ENCODE measurements at places on chromosomes 1 and 21.
A peak's percentile ranks its signal among the peaks of the same experiment; 100 is the strongest.

DNA sequence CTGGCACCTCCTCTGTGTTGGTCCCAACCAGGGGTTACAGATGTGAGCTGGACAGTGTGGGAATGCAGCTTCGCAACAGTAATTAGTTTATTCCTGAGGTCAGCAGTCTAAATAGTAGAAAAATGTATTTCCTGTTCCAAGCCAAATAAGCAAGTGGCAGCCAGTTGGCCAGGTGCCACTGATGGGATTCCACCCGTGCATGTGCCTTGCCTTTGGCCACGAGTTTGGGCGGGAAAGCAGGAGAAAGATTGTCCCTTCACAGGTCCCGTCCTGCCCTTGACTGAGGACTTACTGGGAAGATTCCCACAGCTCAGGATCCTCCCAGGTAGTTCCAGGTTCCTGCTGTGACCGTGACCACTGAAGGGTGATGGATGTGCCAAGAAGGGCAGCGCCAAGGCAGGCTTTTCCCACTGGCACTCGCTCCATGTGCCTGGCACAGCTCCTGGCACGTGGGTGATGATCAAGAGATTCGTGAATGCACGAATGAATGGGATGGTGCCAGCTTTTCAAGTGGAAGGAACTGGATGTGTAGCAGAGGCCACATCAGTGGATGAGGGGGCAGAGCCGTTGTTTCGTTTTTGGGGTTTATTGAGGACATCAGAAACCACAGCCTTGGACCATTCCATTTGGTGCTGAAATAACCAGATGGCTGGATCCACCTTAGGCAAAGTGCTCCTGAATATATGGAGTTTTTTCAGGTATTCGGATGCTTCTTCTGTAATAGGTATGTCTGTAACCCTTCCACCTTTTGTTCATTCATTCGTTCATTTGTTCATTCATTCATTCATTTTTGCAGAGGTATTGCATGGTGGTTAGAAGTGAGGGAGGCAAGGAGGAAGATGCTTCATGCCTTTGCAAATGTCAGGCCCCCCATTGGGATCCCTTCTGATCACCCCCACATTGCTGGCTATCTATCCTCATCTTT is 62.4 kb upstream of the WNT4 start:
- DNase-seq = peak; percentile 48

GRCh38 chr1:201430776-201431175 is 9.2 kb upstream of the TNNI1 start:
- DNase-seq = peak; percentile 71

DNA sequence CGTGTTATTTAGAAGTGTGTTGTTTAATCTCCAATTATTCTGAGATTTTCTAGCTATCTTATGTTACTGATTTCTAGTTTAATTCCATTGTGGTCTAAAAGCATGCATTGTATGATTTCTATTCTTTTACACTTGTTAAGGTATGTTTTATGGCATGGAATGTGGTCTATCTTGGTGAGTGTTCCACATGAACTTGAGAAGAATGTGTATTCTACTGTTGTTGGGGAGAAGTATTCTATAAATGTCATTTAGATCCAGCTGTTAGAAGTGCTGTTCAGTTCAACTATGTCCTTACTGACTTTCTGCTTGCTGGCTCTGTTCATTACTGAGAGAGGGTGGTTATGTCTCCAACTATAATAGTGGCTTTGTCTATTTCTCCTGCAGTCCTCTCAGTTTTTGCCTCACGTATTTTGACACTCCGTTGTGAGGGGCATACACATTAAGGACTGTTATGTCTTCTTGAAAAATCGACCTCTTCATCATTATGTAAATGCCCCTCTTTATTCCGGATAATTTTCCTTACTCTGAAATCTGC is 12.0 kb upstream of the PLA2G5 start:
- DNase-seq = no peak

DNA sequence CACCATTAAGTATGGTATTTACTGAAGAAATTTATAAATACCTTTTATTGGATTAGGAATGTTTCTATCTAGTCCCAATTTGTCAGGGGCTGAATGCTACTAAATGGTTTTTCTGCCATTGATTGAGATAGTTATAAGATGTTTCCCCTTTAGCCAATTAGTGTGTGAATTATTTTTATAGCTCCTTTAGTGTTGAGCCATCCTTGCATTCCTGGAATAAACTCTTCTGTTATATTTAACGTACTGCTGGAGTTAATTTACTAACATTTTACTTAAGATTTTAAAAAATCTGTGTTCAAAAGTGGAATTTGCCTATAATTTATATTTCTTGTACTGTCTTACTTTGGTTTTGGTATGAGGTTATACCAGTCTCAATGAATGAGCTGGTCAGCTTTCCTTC is 25.4 kb upstream of the LRRC3 start:
- no peak for DNase-seq

GRCh38 chr1:67431869-67432578 is 1.8 kb upstream of the SERBP1 start:
- peak; percentile 50 for DNase-seq

DNA sequence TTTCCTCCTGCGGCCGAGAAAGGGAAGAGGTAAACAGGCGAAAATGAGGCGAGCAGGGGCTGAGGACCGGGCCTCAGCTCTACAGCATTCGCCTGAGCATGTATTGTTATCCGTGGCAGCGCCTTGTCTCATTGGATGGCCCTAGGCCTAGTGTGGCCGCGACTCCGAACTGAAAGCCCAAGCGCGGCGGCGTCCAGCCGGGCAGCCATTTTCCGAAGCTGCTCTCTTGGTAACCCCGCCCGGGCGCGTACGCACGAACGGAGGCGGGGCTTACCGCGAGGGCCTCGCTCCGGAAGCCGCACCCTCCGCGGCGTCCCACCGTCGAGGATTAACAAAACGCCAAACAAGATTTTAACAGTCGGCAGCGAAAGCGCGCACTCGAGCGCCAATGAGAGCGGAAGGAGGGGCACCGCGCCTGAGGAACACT is 797 bp upstream of the USP1 start:
- DNase-seq = no peak

- DNase-seq = no peak
These were observed 22.1 kb downstream of the LRRC7 start for GRCh38 chr1:69589799-69590198.

DNA sequence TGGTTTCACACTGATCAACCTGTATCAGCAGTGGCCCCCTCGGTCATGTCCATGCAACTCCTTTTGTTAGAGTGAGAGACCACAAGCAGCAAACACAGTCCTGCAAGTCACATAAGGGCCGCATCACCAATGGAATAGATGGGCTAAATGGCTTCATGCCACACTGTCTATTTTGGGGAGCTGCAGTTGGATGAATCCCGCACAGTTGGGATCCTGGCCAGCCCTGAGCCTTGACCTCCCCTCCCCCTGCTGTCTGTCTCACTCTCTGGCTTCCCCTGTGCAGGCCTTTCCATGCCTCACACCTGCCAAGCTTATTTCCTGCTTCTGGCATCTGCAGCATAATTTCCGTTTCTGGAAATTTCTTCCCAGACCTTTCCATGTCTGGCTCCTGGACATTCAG is 57.0 kb downstream of the CNIH3 start:
- no peak for DNase-seq

- no peak for DNase-seq
These were observed 6.7 kb downstream of the CHI3L2 start for GRCh38 chr1:111234258-111234657.

GRCh38 chr1:234217316-234217840 is 155.9 kb upstream of the COA6 start:
- DNase-seq = no peak

DNA sequence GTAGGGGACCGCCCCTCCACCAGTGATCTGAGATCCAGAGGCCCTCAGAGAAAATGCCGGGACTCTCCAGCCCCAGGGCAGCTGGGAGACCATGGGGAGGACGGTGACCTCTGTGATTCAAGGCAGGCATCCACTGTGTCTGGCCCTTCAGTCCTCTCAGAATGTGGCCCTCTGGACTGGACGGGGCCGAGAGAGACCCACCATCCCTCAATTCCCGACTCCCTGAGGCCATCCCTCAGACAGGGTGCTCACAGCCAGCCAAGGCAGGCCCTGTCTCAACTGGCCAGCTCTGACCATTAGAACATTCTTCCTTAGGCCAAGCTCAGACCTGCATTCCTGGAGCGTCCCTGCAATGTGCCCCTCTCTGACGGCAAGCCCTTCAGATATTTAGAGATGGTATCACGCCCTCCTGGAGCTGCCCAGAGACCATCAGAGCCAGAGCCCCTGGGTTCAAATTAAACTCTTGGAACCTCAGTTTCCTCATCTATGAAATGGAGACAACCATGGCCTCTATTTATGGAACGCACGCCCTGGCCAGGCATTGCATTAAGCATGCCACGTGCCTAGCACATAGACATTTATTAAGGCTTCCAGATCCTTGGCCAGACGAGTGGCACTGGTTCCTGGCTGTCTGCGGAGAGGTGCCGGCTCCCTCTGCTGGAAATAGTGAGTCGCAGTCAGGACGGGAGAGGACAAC is 9.6 kb upstream of the EPS8L3 start:
- peak; percentile 84 for DNase-seq

- no peak for DNase-seq
These were observed 430 bp downstream of the S100B start for GRCh38 chr21:46604329-46604974.

DNA sequence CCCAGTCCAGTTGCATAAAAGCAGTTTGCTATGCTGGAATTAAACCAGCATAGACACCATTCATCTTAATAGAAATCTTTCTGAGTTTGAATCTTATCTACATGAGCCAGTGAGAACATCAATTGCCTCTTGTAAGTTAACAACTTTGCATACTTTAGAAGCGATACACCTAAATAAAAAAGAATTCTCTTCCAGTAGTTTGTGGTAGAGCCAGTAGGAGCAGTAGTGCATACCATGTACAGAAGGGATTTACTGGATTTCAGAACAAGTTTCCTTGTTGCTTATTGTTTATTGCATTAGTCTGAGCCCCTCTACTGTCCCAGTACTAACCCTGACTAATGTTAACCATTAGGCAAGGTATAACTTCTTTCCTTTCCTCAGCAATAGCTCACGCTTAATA is 313.1 kb downstream of the TGFB2 start:
- DNase-seq = no peak

GRCh38 chr1:184437291-184437690 is 50.5 kb downstream of the C1orf21 start:
- no peak for DNase-seq

GRCh38 chr1:75797273-75797588 is 549 bp downstream of the MSH4 start:
- DNase-seq = no peak

DNA sequence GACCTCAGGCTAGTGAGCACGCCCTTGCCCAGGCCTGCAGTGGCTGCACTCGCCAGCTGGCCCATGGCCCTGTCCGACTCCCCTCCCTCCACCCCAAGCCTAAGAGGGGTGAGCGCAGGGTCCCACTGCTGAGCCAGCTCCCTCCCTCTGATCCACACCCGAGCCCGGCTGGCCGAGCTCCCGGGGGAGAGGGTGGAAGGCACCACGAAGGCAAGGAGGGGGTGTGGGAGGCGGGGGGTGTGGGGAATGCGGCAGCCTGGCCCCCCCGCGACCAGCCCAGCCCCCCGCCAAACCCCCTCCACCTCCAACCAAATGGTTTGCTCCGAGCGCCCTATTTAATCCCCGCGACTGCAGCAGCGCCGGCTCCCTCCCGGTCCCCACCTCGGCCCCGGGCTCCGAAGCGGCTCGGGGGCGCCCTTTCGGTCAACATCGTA is at the start of gene CADM3:
Gene CADM3 (plus strand): TSS at position 362 of the 434 bp plus-strand sequence. CDS start 151 bp downstream, outside the sequence.
- DNase-seq = no peak

DNA sequence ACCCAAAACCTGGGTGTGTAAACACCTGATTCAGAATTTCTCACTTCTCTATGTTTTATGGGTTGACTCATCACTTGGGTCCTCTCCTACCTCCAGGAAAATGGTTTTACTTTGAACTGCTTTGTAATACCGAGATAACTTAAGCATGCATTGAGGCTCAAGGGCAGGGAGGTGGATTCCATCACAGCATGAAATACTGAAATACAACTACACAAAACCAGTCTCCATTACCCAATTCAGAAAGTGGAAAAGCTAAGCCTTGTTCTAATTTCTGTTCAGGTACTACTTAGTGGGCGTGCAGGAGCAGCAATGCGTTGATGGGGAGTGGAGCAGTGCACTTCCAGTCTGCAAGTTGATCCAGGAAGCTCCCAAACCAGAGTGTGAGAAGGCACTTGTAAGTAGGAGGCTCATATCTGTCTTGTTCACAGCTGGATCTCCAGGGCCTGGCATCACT is 6.1 kb upstream of the C4BPA start:
- no peak for DNase-seq

DNA sequence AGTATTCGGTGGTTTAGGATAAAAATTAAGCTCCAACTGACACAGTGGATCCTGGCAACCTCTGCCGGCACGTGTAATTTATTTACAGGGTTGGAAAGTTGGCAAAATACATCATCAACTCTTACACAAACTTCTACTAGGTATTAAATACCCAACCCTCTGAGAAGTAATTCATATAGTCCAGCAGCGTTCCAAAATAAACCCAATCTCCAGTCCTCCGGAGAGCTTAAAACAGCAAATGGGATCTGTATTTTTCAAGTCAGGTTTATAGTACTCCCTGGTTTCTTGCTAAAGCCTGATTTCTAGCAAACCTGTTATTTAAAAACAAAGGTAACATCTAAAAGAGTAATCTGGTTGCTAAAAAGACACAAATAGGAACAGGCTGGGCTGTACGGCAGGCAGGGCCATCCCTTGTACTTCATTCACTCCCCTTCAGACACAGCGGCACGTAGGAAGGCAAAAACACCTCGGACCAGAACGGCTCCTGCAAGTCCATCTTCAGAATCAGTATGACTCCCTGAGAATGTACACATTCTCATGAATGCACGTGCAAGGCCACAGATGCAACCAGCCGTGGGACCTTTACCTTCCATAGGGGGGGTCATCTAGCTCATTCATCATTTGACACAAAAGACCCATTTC is 8.6 kb downstream of the GLIS1 start:
- DNase-seq = no peak

GRCh38 chr1:25844536-25845337 is 14.5 kb downstream of the AUNIP start:
- no peak for DNase-seq

- DNase-seq = no peak
These were observed 175.5 kb downstream of the CLIC6 start for GRCh38 chr21:34844013-34844923.

GRCh38 chr1:16068356-16069270 is 4.8 kb downstream of the FAM131C start:
- no peak for DNase-seq

DNA sequence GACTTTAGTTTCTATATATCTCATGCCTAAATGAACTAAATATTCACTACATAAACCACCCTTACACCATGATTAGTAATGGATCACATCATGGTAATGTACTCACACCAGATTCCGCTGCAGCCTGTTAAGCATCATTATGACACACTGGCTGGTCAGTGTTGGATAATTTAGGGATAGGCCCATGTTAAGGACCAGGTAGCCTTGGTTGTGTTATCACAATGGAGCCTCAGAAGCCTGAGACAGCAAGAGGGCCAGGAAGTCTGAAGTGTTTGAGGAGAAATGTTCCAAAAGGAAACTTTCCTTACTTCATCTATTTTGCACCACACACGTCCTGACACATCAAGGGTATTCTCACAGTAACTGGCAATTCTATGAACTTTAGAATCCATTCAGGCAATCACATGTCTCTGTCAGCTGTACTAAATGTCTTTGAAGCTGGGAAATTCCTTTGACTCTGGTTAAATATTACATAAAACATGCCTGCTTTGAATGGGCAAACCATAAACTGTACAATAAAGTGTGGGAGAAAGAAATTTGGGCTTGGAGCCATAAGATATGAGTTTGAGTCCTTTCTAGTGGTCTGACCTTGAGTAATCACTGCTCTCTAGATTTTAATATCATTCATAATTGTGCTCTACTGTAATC is 105.3 kb upstream of the DPT start:
- DNase-seq = no peak

GRCh38 chr1:11615090-11615489 is 39.1 kb downstream of the FBXO2 start:
- no peak for DNase-seq

GRCh38 chr1:36743286-36744005 is 260.7 kb upstream of the CSF3R start:
- DNase-seq = no peak
